ENCODE measurements at places on chromosomes 7 and 10. TPM values are rescaled to one million over a fixed set of nuclear protein-coding genes. Genes with fewer than 3 reads are reported as not detected.

Gene EVX1
- total RNA-seq, result not detected

DNA sequence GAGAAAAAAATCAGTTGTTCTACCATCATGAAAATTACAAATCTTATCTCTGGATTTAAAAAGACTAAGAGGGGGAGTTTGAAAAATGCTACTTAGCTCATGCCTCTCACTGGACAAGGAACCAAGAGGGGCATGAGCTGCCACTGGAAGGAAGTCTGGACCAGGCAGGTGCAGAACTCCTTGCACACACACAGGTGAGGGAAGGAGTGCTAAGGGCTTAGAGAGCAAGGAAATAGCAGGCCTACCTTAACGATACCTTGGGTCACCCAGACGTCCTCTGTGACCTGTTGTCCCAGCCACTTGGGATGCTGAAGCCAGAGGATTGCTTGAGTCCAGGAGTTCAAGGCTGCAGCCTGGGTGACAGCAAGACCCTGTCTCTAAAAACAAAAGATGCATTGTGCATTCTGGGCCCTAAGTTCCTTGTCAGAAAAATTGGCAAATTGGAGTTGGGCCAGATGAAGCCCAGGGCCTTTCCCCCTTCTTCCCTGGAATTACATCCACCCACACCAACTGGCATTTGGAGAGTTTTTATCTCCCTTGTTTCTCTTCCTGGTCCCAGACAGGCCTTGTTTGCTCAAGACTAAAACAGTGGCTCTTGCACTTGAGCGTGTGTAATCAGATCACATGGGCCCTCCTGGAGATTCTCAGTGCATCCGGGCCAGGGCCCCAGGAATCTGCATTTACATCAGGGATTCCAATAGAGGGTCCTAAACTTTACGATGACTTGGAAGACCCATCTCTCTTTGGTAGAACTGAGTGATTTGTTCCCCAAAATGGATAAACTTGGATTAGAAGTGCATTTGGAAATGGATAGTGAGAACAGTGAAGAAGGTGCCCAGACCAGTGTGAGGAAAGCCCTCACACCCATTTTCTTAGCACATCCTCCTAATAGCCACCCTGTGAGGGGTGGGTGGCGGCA, 3.0 kb downstream of the DDIT4 start:
- no peak for DNase-seq

Gene GPR146
- total RNA-seq, result 11.7 TPM

Gene MMP21
- 0.32 TPM for total RNA-seq

- DNase-seq, result no peak
Observed at GRCh38 chr10:50997461-50997860, 76.8 kb upstream of the PRKG1 start.

Gene CRPPA
- 1.3 TPM for total RNA-seq

DNA sequence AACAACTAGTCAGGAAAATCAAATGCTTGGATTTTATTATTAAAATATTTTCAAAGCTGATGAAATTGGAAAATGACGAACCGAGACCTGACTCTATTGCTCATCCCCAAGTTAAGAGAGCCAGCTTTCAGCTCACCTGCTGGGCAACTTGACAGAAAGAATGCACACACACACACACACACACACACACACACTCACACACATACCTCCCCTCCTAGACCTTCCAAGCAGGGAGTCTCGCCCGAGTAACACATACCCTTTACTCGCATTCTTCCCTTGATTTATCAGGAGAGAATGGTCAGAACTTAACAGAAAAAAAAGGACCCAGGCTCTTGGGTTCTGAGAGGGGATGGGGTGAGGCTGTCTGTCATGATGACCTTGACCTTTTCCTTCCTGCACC, 19.1 kb downstream of the GPRIN2 start:
- no peak for DNase-seq

DNA sequence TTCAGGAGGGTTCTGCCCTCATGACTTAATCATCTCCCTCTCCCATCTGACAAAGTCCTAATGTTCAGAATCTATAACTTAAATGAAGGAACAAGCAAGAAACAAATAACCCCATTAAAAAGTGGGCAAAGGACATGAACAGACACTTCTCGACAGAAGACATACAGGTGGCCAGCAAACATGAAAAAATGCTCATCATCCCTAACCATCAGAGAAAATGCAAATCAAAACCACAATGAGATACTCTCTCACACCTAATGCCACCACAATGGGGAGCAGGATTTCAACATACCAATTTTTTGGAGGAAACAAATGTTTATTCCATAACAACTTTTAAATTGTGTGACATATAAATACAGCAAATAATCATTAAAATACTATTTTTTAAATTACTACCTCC, 3.0 kb upstream of the HTR7 start:
- DNase-seq, result no peak

- DNase-seq, result no peak
Observed at GRCh38 chr7:44793919-44794318, 2.6 kb upstream of the PPIA start.
